ENCODE measurements at places on chromosomes 1 and 21.

DNA sequence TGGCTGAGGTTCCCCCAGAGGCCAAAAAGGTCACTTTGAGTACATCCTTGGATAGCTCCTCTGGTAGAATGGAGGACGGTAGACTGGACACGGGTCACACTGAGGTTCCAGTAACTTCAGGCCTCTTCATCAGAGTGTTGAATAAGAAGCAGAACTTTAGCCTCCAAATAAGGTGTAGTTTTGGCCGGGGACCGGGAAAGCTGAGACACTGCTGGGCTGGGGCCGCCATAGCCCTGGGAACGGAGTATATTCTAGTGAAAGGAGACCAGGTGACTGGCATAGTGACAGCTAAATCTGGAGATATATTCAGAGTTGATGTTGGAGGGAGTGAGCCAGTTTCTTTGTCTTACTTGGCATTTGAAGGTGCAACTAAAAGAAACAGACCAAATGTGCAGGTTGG is 84.1 kb downstream of the EVA1C start:
- DNase-seq, result no peak

GRCh38 chr1:177082855-177083693 is 81.4 kb downstream of the ASTN1 start:
- no peak for DNase-seq

DNA sequence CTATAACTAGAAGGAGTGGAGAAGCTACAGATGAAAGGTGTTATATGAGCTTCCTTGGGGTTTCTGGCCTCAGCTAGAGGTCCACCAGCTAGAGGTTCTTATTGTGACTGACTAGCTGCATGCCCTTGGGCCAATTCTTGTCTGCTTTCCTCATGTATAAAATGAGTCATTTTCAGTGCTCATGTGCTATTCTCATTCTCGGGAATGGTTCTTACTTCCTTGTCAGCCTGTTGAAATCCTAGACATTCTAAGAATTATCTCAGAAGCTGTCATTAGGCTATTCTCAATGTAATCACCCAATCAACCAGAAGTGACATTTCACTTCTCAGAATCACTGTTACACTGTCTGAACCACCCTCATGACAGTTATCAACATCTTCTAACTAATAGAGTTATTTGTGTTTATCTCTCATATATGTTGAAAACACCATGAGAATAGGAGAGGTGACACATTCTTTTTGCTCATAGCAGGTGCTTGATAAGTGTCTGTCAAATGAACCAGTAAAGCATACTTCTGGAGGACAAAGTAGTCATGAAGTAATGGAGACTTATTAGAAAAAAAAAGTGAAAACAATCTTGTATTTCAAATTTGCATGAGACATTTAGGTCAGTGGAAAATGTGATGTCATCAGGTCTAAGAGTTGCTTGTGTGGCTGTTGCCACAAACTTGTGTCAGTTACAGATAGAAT is 122.8 kb upstream of the IVNS1ABP start:
- no peak for DNase-seq

- no peak for DNase-seq
Observed at GRCh38 chr1:241992734-241993133, 6.2 kb downstream of the MAP1LC3C start.

DNA sequence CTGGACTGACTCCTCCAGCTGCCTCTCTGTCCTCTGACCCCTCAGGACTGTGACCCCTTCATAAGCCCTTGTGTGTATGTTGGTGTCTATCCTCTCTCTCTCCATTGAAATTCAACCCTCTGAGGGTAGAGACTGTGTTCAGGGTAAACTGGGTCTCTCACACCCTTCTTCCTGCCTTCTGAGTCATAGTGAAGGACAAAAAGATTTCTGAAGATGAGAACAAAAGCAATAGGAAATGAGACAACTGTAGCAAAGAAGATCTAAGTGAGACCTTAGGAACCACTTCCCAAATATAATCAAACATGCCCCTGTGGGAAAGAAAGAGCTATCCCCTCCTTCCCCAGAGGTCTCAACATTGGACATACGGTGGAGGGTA is 16.9 kb downstream of the NUAK2 start:
- DNase-seq, result no peak

DNA sequence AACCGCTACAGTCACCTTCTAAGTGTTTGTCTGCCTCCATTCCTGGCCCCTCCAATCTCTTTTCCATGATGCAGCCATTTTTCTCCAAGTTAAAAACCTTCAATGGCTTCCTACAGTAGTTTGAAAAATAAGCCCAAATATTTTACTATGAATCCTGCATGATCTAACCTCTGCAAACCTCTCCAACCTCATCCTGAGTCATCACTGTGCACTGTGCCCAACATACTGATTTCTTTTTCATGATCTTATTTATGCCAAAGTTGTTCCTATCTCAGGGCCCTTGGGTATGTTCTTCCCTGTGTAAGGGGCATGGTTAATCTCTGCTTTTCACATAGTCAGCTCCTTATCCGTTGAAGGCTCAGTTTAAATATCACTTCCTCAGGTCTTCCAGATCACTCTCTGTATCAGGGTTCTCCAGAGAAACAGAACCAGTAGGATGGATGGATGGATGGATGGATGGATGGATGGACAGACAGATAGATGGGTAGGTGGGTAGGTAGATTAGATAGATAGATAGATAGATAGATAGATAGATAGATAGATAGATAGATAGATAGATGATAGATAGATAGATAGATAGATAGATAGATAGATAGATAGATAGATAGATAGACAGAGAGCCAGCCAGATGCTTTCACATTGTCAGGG is 18.1 kb upstream of the PTPN14 start:
- no peak for DNase-seq

- no peak for DNase-seq
Observed at GRCh38 chr1:151829352-151830046, 2.1 kb downstream of the RORC start.

DNA sequence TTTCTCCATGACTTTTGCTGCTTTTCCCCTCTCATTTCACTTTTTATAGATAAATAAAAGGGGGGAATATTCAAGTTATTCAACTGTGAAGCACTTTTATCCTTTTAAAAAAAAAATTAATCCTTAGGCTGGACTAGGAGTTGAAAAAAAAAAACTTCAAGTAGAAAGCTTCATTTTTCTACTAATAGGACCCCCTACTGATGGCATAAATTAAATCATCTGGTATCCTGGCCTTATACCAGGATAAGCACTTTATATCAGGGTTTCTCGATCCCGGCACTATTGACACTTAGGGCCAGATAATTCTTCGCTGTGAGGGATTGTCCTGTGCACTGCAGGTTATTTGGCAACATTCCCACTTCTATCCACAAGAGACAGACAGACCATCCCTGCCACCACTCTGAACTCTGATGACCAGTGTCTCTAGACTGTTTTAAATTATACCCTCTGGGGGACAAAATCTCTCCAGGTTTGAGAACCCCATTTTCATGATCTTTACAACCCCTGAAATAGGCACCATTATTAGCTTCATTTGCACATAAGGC is 17.6 kb downstream of the USP33 start:
- DNase-seq, result no peak

DNA sequence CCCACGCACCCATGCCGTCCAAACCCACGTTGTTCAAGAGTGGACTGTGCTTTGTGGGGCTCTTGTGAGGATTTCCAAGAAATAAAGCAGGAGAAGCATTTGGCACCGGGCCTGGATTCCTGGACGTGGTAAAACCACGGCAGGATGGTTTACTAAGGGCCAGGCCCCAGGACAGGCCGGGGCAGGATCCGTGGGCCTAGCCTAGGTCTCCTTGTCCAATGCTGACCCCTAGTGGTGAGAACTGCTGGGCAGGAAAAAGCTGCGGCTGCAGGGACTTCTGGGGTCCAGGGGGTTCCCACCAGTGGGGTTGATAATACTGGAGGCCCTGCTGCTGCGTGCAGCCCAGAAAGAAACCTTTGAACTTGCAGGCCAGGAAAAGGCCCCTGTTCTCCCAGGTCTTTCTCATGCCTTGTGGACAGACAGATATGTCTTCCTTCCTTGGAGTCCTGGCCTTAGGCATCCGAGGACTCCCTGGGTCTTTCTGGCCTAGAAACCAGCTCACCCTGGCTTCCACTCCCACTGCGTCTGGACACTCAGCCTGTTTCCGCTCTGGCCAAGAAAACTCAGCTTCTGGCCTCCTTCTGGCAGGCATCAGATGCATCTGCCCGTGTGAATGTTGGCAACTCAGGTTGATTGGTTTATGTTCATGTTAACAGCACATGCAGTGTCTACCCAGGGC is 106.9 kb upstream of the TMEM51 start:
- peak; percentile 74 for DNase-seq

GRCh38 chr1:10132852-10133251 is 77.5 kb upstream of the KIF1B start:
- peak; percentile 9 for DNase-seq

DNA sequence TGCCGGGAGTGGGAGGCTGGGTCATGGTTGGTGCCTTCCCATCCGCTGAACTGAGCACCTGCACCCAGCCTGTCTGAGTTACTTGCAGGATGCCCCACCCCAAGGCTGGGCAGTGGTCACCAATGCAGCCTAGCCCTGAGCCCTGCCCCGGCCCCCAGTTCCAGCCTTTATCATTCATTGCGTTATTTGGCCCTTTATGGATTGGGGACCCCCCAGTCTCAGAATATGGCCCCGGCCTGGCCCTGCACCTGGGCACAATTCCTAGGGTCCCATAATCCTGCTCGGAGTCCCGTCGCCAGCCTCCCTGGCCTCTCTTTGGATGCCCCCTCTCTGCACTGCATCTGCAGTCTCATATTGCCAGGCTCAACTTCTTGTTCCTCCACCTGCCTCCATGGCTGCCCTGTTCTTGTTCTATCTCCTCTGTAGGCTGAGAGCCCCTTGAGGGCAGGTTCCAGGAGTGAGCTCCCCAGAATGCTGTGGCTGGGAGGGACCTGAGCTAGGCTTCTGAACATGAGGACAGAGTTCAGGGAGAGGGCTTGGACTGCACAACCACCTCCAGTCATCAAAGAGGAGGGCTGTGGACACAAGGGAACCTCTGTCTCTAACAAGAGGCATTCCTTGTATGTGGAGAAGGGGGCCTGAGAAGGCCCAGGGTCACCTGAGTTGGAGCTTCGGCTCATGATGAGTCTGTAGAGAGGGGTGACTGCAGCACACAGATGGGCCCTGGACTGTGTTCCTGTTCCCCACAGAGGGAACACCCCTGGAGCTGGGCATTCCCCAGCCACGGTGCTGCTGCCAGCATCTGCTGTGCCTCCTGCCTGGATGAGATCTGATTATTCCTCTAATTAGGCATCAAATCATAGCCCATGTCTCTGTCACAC is 1.1 kb upstream of the KNCN start:
- no peak for DNase-seq

DNA sequence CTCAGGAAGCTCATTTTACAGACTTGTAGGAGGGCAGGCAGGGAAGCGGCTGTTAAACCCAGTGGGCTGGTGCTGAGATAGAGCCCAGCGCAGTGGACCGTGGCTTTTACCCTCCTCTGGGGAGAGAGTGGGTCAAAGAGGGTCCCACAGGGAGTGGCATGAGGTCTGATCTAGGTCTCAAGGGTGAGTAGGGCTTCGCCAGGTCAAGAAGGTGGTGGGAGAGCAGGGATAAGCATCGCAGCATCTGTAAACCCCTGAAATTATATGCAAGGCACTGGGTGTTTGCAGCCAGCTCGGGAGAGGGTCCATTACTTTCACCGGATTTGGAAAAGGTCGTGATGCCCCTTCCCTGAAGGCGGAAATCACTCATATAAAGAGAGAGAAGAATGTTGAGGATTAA is 89.1 kb downstream of the ZSCAN20 start:
- DNase-seq, result no peak

GRCh38 chr1:59290193-59290949 is 6.5 kb upstream of the FGGY start:
- DNase-seq, result no peak

DNA sequence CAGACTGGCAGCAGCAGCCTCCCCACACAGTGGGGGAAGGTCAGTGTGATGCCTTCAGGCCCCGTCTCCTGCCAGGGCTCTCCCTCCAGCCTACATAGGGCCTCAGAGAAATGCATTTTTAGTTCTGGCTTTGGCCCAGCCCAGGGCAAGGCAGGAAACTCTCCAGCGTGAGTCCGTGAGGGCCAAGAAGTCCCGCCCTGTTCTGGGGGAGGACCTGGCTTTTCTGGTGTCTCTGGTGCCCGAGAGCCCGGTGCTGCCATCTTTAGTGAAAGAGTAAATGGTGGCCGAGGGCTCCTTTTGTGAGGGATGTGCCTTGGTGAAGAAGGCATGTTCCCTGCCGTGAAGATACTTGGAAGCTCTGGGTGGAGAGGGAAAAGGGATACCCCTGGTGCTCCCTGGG is 14.8 kb upstream of the DIP2A start:
- DNase-seq, result no peak

DNA sequence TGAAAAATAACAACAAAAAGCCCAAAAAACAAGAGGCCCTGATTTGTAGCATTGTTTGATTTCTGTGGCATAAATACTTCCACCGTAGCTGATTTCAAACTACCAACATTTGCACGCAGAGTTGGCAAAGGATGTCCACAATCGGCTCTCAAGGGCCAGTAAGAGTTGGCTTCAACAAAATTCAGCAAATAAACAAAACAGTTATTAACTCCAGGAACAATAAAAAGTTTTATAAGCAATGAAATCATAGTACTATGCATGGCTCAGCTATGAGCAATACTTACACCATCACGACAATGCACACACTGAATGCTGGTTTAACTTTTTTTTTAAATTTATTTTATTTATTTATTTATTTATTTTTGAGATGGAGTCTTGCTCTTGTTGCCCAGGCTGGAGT is 8.7 kb upstream of the COX20 start:
- no peak for DNase-seq

DNA sequence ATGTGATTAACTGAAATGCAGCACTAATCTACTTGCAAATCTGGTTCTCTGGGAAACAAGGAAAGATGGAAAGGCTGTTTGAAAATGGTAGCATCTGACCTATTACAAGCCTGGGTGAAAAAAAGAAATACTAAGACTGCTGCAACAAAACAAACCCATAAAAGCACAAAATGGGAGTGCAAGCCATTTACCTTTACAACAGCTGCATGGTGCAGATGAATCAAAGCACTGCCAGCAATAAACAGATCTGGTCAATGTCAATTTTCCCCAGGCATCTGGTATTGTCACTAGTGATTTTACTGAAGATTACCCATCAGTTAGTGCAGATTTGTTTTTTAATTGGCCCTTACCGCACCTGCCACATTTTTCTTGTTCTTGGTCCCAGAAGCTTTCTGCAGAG is 1341.7 kb downstream of the PLA2G4A start:
- no peak for DNase-seq

DNA sequence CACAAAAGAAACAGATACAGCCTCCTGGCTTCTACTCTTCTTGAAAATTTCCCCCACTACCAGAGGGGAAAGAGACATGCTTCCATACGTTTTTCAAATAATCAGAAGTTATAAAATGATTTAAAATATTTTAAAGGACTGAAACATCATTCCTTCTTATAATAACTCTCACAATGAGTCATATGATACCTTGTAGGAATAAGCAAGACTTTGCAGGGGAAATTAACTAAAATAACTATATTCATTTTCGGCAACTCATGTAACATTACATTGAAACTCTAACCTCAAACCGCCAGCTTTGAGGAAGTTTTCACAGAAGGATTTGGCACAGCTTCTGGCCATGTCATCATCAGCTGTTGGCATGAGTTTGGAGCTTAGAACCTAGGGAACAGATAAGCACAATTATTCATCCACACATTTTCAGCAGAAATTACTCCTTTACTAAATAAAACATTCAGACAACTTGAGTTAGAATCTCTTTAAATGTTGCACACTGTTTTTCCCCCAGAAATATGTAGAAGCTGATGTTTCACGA is 85.9 kb downstream of the USP24 start:
- DNase-seq, result no peak

Data from hypothalamus (tissue), 51 donors.